ENCODE measurements at places on chromosomes 11 and 22.

DNA sequence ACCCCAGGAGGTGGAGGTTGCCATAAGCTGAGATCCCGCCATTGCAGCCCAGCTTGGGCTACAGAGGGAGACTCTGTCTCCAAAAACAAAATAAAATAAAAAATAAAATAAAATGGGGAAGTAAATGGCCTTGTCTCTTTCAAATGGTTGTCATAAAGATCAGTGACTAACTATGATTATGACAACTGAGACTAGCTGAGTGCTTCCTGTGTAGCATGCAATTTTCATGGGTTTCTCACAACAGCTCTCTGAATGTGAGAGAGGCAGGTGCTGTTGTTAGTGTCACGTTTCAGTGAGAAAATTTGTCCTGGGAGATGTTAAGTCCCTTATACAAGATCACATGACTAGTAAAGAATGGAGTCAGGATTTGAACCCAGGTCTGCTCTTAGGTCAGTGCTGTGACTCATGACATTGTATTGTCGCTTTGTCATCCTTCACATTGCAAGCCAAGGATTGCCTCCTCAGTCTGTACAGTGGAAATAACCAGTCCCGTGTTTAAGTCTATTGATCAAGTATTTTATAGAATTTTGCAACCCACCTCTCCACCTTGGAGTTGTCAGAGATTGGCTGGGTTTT is 163.3 kb upstream of the CCDC90B start:
- DNase-seq, result no peak

GRCh38 chr11:9004183-9004926 is 554 bp upstream of the NRIP3 start:
- DNase-seq, result no peak

- DNase-seq, result no peak
Measured at GRCh38 chr11:59999691-60000090, 17.3 kb upstream of the OOSP4B start.

GRCh38 chr11:61174949-61175348 is 13.7 kb upstream of the VPS37C start:
- no peak for DNase-seq

DNA sequence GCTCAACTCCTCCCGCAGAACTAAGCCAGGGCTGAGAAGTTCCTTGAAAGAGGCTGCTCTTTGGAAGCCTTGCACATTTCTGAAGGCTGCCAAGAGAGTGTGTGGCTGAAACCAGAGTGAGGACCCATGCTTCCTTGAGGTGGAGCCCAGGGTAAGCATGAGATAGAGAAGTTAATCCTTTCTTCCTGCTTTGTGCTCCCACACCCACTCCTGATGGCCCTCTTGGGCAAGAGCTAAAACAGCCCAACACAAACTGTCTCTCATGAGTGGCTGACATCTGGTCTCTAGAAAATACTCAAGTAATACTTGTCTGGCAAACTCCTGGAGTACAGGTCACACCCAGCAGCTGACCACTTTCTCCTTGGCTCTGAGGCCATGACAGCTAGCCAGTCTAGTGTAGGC is 523.7 kb downstream of the INSC start:
- DNase-seq, result no peak

DNA sequence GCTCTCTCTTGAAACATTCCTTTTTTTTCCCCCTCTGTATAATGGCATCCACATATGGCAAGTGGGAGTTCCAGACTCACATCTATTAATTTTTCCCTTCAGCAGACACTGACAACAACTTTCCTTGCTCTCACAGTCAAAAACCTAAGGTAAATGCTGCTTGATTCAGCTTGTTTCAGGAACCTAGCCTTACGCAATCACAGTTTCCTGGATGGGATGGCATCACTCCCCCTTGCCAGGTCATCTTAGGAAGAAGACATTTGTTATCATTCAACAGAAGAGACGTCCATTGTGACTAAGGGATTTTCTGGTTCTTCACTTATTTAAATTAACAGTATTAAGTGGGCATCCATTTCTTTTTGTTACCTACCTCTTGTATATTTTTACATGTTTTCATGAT is 112.0 kb upstream of the PDGFD start:
- no peak for DNase-seq

GRCh38 chr22:30210235-30210909 is 36.2 kb downstream of the LIF start:
- no peak for DNase-seq

Data from hippocampal formation (tissue), 2 donors.